Activated CD8-positive, alpha-beta T cell treated with anti-CD3 and anti-CD28 coated beads, Interleukin-2, amount 10 ng/mL, durations not matched to agents 7 days and 5 days (primary cell): ENCODE measurements at places on chromosomes 3 and 15.

- peaks cover 49% of the 10 kb centered on the region for H3K36me3 ChIP-seq
- H3K4me3 ChIP-seq, result no peak overlapping the region
These were observed 35.4 kb downstream of the TFG start for GRCh38 chr3:100744671-100745070.

DNA sequence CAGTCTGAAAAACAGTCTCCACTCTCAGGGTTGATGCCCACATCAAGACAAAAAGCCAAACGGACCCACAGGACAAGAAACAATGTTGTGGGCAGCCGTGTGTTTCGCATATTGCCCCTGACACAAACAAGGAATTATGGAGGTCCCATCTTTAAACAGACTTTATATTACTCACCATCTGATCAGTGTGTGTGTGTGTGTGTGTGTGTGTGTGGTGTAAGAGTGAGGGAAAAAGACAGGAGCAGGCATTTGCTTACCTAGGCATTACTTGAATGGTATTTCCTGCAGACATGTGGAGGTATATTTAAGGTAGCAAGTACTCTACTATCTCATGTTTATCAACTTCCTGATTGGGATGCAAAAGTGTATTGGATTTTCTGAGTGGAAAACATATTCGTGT lies 136.3 kb downstream of the TMCO5A start:
- DNase-seq, result no peak
- peaks cover 33% of the 10 kb centered on the region for H3K4me1 ChIP-seq
- no peak overlapping the region for H3K4me3 ChIP-seq
- H3K36me3 ChIP-seq, result no peaks in the 10 kb centered on the region
- H3K27me3 ChIP-seq, result peaks cover 70% of the 10 kb centered on the region

DNA sequence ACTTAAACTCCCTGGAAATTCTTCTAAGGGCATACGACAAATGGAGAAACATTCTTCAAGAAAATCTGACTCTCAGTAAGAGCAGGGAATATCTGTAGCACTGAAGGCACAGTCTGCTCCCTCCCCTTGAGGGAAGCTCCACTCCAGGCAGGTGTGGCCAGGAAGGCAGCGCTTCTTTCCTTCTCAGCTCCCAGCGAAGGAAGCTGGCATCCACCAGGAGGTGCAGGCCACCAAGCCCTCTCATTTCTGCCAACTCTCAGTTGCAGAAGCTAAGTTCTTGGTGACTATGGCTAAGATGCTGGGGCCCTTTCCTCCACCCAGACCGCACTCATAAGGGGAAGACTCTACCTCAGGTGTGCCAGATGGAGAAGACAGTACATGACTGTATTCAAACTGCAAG lies 37.7 kb upstream of the SLC41A3 start:
- peaks cover 2% of the 10 kb centered on the region for H3K27me3 ChIP-seq
- no peaks in the 10 kb centered on the region for H3K36me3 ChIP-seq
- DNase-seq, result no peak
- H3K4me3 ChIP-seq, result no peak overlapping the region

GRCh38 chr3:144415492-144415891 lies 443.9 kb downstream of the DIPK2A start:
- H3K36me3 ChIP-seq, result no peaks in the 10 kb centered on the region
- DNase-seq, result no peak
- no peaks in the 10 kb centered on the region for H3K27me3 ChIP-seq
- H3K27ac ChIP-seq, result no peak overlapping the region
- no peak overlapping the region for H3K4me3 ChIP-seq

DNA sequence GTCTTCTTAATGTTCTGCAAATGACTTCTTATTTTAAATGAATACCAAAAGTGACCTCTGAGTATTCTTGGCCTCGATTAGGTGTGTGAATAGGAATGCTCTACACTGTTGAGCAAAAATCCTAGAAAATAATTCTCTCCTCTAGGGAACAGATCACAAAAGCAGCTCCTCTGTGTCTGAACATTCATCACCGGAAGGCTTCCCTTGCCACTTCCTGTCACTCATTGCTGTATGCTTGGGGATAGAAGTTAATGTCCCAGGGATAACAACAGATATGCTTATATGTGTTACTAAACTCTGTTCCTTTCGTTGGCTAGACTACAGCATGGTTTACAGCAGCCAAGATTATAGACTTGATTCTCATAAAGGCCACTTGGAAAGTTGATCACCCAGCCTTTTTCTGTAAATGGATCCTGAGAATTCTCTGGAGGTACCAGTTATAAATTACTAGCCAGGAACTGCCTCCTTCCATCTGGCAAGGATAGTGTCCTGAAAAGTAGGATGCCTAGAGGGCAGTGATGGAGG lies 16.0 kb upstream of the PTX3 start:
- H3K36me3 ChIP-seq, result no peaks in the 10 kb centered on the region
- H3K4me1 ChIP-seq, result no peaks in the 10 kb centered on the region
- no peaks in the 10 kb centered on the region for H3K27me3 ChIP-seq
- no peak overlapping the region for H3K4me3 ChIP-seq

- no peak overlapping the region for H3K27ac ChIP-seq
- no peaks in the 10 kb centered on the region for H3K4me1 ChIP-seq
- H3K27me3 ChIP-seq, result no peaks in the 10 kb centered on the region
- no peak for DNase-seq
- H3K4me3 ChIP-seq, result no peak overlapping the region
These were observed 363.4 kb downstream of the OTOL1 start for GRCh38 chr3:161859865-161860450.

GRCh38 chr3:108088146-108088545 lies 2.7 kb downstream of the CD47 start:
- H3K4me1 ChIP-seq, result peaks cover 18% of the 10 kb centered on the region
- peak overlapping the region; percentile 55 for H3K27ac ChIP-seq
- DNase-seq, result no peak
- peaks cover 24% of the 10 kb centered on the region for H3K36me3 ChIP-seq
